A549 treated with CORT108297 at 1 μM for 4 hours (cell line): ENCODE measurements at places on chromosomes 3 and 15. TPM values are rescaled to one million over a fixed set of nuclear protein-coding genes. Genes with fewer than 3 reads are reported as not detected.

The PRC1 gene
- 184 to 246 TPM (median 216 TPM) in 5 replicates for total RNA-seq

The CHRM5 gene
- 0.02 TPM in 3 of 5 replicates, not detected in the others for total RNA-seq

The PLAAT1 gene
- total RNA-seq = 0.09 to 0.14 TPM in 2 of 5 replicates, not detected in the others

The UBA7 gene
- total RNA-seq = 0.38 to 0.74 TPM (median 0.64 TPM) in 5 replicates

The CNTN4 gene
- total RNA-seq = not detected in 5 replicates

The NAALADL2 gene
- total RNA-seq = 0.14 to 0.42 TPM (median 0.20 TPM) in 4 of 5 replicates, not detected in the other

The CAPN3 gene
- total RNA-seq = 0.21 to 0.32 TPM (median 0.29 TPM) in 5 replicates

The ITIH1 gene
- total RNA-seq = not detected in 5 replicates

The MCF2L2 gene
- total RNA-seq = 0.03 to 0.38 TPM (median 0.10 TPM) in 5 replicates

The SLC22A14 gene
- 0.03 to 0.07 TPM (median 0.03 TPM) in 3 of 5 replicates, not detected in the others for total RNA-seq

The MESP1 gene
- total RNA-seq = 1.7 to 8.5 TPM (median 8.0 TPM) in 5 replicates

The AMIGO3 gene
- total RNA-seq = 0.23 to 1.3 TPM (median 0.41 TPM) in 5 replicates

The C3orf49 gene
- total RNA-seq = not detected in 5 replicates

The ATP13A4 gene
- total RNA-seq = 0.06 TPM in 1 of 5 replicates, not detected in the others

The MORC1 gene
- total RNA-seq = not detected in 5 replicates

The CFAP100 gene
- total RNA-seq = not detected in 5 replicates

The C3orf20 gene
- total RNA-seq = 0.02 to 0.05 TPM in 2 of 5 replicates, not detected in the others

The TNFSF10 gene
- 0.09 to 0.22 TPM (median 0.14 TPM) in 5 replicates for total RNA-seq

The UMPS gene
- total RNA-seq = 46.0 to 52.7 TPM (median 50.9 TPM) in 5 replicates

The C2CD4A gene
- total RNA-seq = 0.05 to 0.11 TPM (median 0.07 TPM) in 5 replicates

The TRPM1 gene
- not detected in 5 replicates for total RNA-seq

The OR5AC2 gene
- total RNA-seq = not detected in 5 replicates

The MST1R gene
- total RNA-seq = 6.9 to 9.5 TPM (median 8.7 TPM) in 5 replicates

The POPDC2 gene
- total RNA-seq = 0.19 to 0.32 TPM (median 0.27 TPM) in 4 of 5 replicates, not detected in the other

The SPINT1 gene
- 0.85 to 1.0 TPM (median 0.88 TPM) in 5 replicates for total RNA-seq

The TMEM212 gene
- total RNA-seq = not detected in 5 replicates

The BFSP2 gene
- total RNA-seq = not detected in 5 replicates

The XCR1 gene
- total RNA-seq = not detected in 5 replicates

The CMTM8 gene
- total RNA-seq = 7.0 to 10.5 TPM (median 10.1 TPM) in 5 replicates

The GOLGA8G gene
- total RNA-seq = not detected in 5 replicates

The SLC28A2 gene
- not detected in 5 replicates for total RNA-seq

The MKRN2OS gene
- total RNA-seq = not detected in 5 replicates

The GOLGA8M gene
- total RNA-seq = not detected in 5 replicates

The DOCK3 gene
- total RNA-seq = 0.27 to 0.40 TPM (median 0.39 TPM) in 5 replicates

The NR2C2 gene
- 11.2 to 20.6 TPM (median 17.0 TPM) in 5 replicates for total RNA-seq

The PARP15 gene
- total RNA-seq = not detected in 5 replicates

The ADPGK gene
- total RNA-seq = 74.5 to 79.8 TPM (median 78.5 TPM) in 5 replicates

The CCK gene
- total RNA-seq = 1.2 to 1.9 TPM (median 1.3 TPM) in 5 replicates

The GATM gene
- total RNA-seq = 2.0 to 2.3 TPM (median 2.1 TPM) in 5 replicates

The CEP19 gene
- 2.7 to 3.4 TPM (median 2.9 TPM) in 5 replicates for total RNA-seq

The POLR2M gene
- total RNA-seq = 39.1 to 70.6 TPM (median 60.5 TPM) in 5 replicates

The SLC12A8 gene
- total RNA-seq = 0.95 to 1.6 TPM (median 1.0 TPM) in 5 replicates

The ZNF639 gene
- total RNA-seq = 21.3 to 23.1 TPM (median 21.9 TPM) in 5 replicates

The ISLR2 gene
- total RNA-seq = 0.14 to 0.37 TPM (median 0.15 TPM) in 5 replicates

The NGRN gene
- 102 to 118 TPM (median 115 TPM) in 5 replicates for total RNA-seq

The CPNE4 gene
- 4.0 to 7.1 TPM (median 5.9 TPM) in 5 replicates for total RNA-seq

The LRRC28 gene
- total RNA-seq = 12.4 to 15.7 TPM (median 15.1 TPM) in 5 replicates

The HCLS1 gene
- total RNA-seq = 0.04 to 0.14 TPM (median 0.13 TPM) in 5 replicates
